ENCODE measurements at places on chromosomes 5 and 9.

GRCh38 chr9:68533678-68534077 lies 7.0 kb downstream of the TMEM252 start:
- DNase-seq = no peak

GRCh38 chr9:22119522-22120158 lies 110.5 kb upstream of the CDKN2B start:
- DNase-seq = no peak

DNA sequence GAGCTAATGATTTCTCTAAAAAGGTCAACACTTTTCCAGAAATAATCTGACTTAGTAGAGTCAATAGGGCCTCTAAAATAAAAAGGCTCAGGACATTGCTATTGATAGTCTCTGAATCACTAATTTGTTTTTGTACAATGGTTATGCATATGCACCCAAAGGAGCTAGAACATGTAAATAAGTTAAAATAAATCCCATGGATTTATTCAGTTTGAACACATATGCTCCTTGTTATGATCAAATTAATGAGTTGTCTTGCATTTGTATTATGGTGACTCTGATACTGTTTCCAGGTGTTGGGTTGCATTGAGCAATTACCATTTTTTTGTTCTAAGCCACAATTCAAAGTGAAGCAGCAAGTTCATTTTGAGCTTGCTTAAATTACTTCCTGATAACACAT lies 276.0 kb upstream of the TUSC1 start:
- DNase-seq = no peak

- no peak for DNase-seq
Measured at GRCh38 chr9:8860925-8861324, 1061.3 kb upstream of the DMAC1 start.

GRCh38 chr9:20220286-20220685 lies 402.0 kb downstream of the MLLT3 start:
- no peak for DNase-seq

- DNase-seq = peak; percentile 32
Measured at GRCh38 chr5:80406980-80407734, 707 bp upstream of the ZFYVE16 start.

- no peak for DNase-seq
Measured at GRCh38 chr9:4555236-4555635, 65.0 kb downstream of the SLC1A1 start.

- no peak for DNase-seq
Measured at GRCh38 chr9:73042155-73042554, 89.3 kb upstream of the ALDH1A1 start.

- no peak for DNase-seq
Measured at GRCh38 chr9:135245482-135246247, 158.2 kb downstream of the OLFM1 start.

GRCh38 chr5:60219921-60220320 lies 326.4 kb upstream of the PDE4D start:
- no peak for DNase-seq
